Upper lobe of left lung (tissue), 6 donors: ENCODE measurements at places on chromosomes 7 and 10. TPM values are rescaled to one million over a fixed set of nuclear protein-coding genes. Genes with fewer than 3 reads are reported as not detected.

DNA sequence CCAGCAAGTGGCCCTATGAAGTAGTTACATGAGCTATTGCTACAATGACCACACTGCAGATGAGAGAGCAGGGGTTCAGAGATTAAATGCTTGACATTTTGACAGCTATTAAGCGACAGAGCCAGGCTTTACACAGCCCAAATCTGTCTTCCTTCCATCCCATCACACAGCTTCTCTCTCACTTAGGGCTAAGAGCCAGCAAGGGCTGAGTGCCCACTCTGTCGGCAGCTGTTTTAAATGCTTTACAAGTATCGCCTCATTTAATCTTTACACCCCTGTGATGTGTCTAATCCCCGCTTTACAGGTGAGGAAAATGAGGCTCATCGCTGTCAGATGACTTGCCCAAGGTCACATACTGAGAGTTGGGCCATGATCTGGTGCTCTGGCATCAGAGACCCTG lies 15.2 kb upstream of the OPALIN start:
- DNase-seq: no peak
- no peak overlapping the region for H3K27ac ChIP-seq
- H3K4me3 ChIP-seq: no peak overlapping the region

The CALD1 gene
- total RNA-seq: 153 TPM

GRCh38 chr7:13641714-13642113 lies 347.8 kb downstream of the ETV1 start:
- no peaks in the 10 kb centered on the region for H3K27me3 ChIP-seq
- no peak overlapping the region for H3K4me3 ChIP-seq
- H3K27ac ChIP-seq: no peak overlapping the region
- no peak for DNase-seq
- no peaks in the 10 kb centered on the region for H3K4me1 ChIP-seq

DNA sequence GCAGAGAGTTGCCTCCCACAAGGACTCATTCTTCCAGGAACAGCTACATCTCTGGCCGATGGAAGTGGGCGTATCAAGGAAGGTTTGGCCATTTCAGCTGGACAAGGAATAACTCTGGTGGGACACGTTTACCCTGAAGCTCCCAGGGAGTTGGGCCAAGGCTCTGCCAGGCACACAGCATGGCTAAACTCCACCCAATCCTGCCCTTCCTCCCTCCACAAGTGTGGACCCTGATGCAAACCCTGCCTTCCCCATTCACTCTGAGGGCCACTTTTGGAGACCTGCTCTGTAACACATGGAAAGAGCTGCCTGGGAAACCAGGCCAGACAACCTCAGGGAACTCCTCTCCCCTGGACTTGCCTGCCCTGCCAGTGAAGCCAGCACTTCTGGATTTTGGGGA lies 407.8 kb upstream of the FOXK1 start:
- no peaks in the 10 kb centered on the region for H3K36me3 ChIP-seq
- H3K27ac ChIP-seq: no peak overlapping the region
- H3K4me3 ChIP-seq: no peak overlapping the region

The CUBN gene
- total RNA-seq: 3.0 TPM
